Forelimb muscle (tissue), 1 donor: ENCODE measurements at places on chromosomes 4 and X.

- DNase-seq, result no peak
Observed at GRCh38 chr4:127852661-127853060, 28.0 kb upstream of the PLK4 start.

DNA sequence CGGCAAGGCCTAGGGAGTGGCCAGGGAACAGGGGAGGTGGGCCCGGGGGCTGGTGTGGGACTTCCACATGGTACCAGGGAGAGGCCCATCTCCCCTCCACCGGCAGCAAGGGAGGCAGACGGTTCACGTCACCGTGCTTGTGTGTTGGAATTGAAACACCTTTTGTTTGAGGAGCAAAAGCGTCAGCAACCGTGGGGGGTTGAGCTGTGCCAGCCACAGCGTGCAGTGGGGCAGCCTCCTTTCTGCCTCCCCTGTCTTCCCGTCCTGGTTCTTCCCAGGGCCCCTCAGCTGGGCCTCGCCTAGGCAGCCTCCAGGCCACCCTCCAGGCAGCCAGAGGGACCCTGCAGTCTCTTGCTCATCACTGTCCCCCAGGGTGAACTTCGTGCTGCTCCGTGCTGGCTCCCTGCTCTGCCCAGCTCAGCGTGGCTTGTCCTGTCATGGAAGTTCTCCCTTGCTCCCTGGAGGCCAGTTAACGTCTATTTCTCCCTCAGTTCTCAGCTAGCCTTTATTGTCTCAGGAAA is 32.1 kb upstream of the HGFAC start:
- DNase-seq, result no peak

- no peak for DNase-seq
Observed at GRCh38 chr4:136246876-136247275, 1285.4 kb downstream of the PCDH18 start.

DNA sequence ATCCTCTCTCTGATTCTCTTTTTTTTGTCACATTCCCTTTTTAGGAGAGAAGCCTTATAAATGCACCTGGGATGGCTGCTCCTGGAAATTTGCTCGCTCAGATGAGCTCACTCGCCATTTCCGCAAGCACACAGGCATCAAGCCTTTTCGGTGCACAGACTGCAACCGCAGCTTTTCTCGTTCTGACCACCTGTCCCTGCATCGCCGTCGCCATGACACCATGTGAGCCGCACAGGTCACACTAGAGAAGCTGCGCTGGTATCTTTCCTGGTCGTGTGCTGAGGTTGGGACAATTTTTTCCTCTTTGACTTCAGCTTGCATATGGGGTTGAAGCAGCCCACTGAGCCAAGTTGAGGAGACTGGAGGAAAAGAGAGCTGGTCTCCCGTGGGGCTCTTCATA is 52.1 kb downstream of the KLF8 start:
- no peak for DNase-seq

- DNase-seq, result no peak
Observed at GRCh38 chr4:31126881-31127398, 406.8 kb downstream of the PCDH7 start.

DNA sequence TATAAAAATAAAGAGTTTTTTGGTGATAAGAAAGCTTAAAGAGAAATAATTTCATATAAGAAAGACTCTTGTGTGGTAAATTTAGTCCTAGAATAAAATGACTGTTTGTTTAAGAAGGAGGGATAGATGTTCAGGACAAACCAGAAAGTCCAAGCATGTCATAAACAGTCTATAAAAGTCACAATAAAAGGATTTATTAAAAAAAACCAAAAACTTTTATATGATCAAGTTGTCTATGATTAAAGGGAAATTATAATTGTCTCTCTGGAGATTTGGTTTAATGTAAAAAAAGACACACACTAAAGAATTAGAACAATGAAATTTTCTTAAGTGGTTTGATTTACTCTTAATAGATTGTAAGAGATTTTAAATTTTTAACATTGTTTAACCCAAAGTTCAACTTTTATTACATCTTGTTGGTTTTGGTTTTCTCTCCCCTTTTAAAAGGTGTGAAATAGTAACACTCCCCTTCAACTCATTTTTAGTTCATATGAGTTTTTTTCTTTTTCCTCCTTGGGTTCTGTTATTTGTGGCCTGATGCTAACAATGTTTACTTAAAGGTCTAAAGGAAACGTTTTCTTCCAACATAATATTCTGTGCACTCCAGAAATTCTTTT is 89.7 kb downstream of the PDHA2 start:
- no peak for DNase-seq

GRCh38 chr4:2732526-2732925 is 23.6 kb downstream of the TNIP2 start:
- DNase-seq, result no peak

GRCh38 chr4:187780070-187780469 is 215.5 kb upstream of the ZFP42 start:
- no peak for DNase-seq

GRCh38 chr4:184163813-184164212 is 53.9 kb downstream of the ENPP6 start:
- DNase-seq, result no peak

DNA sequence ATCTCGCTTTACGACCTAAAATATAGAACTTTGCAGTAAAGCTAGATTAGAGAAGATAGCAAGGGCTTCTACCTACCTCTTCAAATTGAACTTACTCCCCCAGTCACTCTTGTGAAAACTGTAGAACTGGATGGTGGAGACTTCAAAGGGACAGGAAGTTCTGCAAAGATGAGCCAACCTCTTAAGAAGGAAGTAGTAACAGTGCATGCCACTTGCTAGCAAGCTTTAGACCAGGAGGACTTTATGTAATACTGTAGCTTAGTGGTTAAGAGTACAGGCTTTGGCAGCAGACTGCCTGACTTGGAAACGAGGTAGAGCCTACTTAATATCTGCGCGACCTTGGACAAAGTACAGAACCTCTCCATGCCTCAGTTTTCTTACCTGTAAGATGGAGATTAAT is 27.5 kb upstream of the VBP1 start:
- no peak for DNase-seq

- no peak for DNase-seq
Observed at GRCh38 chr4:53532521-53532920, 58.8 kb downstream of the LNX1 start.

GRCh38 chr4:66178906-66179305 is 508.6 kb upstream of the EPHA5 start:
- no peak for DNase-seq

DNA sequence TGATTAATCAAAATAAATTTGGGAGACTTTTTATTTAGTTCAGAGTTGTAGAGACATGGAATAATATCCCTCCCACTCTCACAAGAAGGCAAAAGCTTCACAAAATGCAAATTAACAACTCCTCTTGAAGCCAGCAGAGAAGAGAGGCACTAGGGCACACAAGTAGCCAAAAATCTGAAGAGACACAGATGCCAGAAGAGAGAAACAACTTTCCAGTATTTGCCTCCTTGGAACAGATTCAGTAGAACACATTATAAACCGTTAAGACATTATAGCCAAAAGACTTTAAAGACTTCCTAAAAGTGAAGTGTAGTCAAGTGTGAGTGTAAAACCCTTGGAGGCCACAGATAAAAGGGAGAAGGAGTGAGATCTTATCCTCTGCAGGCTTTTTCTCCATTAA is 1024.9 kb upstream of the ADGRL3 start:
- DNase-seq, result no peak

DNA sequence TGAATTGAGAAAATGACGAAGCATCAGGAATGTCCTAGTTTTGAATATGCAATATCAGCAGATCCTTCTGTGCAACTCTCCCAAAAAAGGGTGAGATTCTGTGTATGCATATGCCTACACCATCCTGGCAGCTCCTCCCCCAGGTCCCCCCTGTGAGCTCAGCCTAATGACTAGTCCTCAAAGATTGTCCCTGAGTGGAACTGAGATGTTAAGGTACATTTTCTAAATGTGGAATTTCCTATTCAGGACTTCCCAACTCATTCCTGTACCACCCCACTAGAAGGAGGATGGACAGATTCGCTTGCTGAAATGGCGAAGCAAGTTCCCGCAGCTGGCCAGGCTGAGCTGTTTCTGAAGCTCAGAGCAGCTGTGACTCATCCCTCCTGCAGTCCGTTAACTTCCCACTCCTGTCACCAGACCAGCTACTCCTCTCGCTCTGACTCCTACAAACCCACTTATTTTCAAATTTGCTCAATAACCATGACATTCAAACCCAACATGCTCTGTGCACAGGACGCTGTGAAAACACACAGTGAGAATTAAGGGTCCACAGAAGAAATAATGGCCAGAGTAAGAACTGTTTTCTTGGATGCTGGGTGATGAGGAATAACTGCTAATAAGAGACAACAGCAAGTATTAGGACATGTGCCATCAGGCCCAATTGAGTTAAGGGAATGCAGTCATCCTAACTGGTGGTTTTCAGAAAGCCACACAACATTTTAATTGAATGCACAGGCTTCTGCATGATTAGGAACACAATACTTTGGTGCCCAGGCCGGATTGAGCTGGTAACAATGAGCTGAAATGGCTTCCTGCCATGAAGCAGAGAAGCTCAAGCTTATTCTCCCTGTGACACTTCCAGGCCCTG is 40.0 kb upstream of the IRF2 start:
- DNase-seq, result no peak

DNA sequence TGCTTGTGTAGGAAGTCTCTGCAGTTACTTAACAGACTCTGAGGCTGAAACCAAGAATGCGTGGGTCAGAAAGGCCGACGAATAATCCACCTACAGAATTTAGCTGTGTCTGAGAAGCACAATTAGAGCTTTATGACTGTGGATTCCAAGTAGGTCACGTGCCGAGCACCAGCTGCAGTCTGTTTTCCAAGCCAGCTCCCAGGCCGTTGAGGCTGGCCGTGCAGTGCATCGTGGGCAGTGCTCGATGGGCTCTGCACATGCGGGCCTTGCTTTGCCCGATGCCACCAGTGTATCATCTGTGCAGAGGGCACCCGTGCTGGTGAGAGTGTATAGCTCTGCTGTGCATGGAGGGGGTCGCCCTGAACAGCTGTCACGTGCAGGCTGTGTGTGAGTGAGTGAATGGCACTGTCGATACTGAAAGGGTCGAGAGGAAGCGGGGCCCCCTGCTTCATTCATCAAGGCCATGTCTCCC is 67.5 kb upstream of the CLDN34 start:
- no peak for DNase-seq
